Left ventricle myocardium superior (tissue), 1 donor: ENCODE measurements at places on chromosomes 2 and 18. TPM values are rescaled to one million over a fixed set of nuclear protein-coding genes. Genes with fewer than 3 reads are reported as not detected.

The SLC19A3 gene
- total RNA-seq: 1.2 TPM

GRCh38 chr2:217864963-217865772 is 137.6 kb downstream of the TNS1 start:
- no peak for DNase-seq

- no peak for DNase-seq
Measured at GRCh38 chr2:28602751-28603639, 107.1 kb downstream of the PLB1 start.

- no peak for DNase-seq
Measured at GRCh38 chr18:36733150-36733549, 95.7 kb downstream of the TPGS2 start.
